Cardiac fibroblast (primary cell): ENCODE measurements at places on chromosomes 13 and 19.

DNA sequence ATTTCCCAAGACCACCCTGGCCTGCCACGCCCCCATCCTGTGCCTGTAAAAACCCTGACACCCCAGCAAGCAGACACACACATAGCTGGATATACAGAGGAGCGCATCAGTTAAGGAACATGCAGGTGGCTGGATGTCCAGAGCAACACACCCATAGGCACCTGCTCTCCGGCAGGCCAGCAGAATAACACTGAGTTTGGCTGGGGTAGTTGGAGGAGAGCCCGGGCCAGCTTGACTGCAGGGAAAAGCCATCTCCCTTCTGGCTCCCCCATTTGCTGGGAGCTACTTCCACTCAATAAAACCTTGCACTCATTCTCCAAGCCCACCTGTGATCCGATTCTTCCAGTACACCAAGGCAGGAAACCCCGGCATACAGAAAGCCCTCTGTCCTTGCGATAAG lies 8.9 kb downstream of the RASL11A start:
- no peak for DNase-seq

DNA sequence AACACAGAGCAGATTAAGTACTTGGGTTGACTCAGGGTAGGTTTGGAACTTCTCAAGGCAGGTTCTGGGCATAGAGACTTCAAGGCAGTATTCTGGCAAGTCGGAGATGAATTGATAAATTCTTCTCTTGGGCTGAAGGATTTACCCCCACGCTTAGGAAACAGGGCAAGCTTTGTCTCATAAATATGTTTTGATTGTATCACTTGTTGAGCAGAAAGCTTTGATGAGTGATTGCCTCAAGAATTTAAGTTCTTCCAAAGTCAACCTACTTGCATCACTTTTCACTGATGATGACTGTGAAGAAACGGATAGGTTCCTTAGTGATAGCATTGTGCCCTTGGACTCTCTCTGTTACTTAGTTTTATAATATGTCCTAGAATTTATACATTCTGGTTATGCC lies 258.6 kb upstream of the DACH1 start:
- peak; percentile 66 for DNase-seq

GRCh38 chr19:32708457-32708856 lies 11.1 kb upstream of the TDRD12 start:
- DNase-seq = no peak

- no peak for DNase-seq
Observed at GRCh38 chr13:114065926-114066774, 66.3 kb downstream of the RASA3 start.

DNA sequence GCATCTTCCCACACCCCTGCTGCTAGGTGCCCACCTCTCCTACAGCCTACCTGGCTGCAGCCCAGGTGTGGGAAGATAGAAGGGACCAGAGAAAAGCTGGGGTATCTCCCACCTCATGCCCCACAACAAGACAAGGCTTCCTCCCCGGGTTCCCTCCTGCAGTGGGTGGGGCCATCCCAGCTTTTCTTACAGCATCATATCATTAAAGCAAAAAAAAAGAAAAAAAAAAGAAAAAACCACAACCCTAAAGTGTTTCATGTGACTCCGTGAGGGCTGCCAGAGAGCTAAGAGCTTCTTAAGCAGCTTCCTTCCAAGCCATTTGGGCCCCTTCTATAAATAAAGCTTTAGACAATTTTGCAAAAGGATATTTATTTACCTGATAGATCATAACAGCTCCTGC lies 455.4 kb upstream of the TSHZ3 start:
- no peak for DNase-seq

DNA sequence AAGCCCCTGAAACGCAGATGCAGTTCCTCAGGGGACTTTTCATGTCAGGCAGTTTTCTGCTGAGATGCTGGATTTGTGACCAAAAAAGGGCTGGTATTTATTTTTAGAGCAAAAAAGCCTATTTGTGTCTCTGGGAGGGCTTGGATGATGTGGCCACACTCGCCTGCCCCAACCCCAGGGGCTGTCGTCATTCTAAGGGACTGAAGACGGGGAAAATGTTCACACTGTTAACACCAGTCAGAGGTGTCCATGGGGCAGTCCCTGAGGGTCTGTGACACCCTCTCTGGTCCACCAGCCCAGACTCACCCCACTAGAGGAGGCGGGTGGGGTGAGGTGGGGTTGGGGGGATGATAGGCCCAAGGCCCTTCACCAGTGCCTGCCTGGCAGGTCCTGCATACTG lies 15.9 kb upstream of the EPHX3 start:
- no peak for DNase-seq

DNA sequence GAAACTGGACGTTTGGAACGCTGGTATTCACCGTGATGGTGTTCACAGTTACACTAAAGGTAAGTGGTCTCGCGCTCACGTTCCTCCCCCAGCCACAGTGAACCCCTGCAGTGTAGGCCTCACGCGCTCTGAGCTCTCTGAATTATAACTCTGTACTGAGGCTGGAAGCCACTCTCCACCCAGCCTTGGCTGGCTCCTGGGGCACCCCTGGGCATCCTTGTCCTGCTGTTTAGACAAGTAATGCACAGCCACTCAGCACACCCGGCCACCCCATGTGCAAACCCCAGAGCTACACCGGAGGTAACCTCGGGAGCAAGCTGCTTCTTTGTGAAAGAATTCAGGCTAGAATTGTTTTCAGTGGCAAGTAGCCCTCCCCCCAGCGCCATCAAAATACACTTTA lies 97.3 kb upstream of the MCF2L start:
- DNase-seq = no peak

DNA sequence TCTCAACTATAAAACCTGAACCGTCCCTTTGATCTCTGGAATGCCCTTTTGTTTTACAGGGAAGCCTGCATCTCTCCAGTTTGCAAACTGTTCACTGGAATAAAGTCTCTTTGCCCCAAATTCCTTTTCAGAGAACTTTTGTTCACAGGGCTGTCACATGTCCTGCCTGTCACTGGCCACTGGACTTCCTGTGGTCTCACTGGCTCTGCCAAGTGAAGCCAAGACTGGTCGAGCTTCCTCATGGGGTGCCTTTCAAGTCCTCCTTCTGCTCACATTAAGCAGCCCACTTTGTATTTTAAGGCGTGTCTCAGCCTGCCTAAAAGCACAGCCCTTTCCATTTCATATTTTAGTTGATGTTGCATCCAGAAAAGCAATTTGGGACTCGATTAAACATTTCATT lies 215.7 kb downstream of the KATNAL1 start:
- DNase-seq = no peak

DNA sequence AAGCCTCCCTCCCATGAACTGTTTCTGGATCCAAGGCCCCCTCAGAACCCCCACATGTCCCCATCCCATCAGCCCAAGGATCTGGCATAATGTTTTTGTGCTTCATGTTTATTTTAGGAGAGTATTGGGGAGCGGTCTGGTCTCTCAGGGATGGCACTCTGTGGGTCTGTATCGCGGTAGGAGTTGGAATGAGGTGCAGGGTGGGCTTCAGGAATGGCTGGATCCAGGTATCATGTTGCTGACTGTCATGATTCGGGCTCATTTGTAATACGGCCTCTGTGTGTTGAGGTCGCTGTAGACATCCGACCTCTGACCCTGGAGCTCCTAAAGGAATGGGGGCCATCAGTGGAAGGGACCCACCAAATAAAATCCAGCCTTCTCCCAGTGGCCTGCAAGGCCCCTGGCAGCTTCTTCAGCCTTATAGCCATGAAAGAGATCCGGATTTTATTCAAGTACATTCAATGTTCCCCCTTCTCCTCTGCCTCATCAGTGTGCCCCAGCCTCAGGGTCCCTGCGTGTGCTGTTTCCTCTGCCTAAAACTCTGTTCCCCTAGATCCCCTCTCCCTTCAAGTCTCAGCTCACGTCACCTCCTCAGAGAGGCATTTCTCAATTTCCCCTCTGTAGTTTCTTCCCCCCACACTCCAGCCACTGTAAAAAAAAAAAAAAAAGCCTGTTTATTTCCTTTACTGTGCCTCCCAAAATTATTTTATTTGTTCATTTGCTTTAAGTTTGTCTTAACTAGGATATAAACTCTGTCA lies 2.2 kb downstream of the HCST start:
- no peak for DNase-seq

GRCh38 chr13:114142137-114142550 lies 9.7 kb upstream of the RASA3 start:
- DNase-seq = no peak

DNA sequence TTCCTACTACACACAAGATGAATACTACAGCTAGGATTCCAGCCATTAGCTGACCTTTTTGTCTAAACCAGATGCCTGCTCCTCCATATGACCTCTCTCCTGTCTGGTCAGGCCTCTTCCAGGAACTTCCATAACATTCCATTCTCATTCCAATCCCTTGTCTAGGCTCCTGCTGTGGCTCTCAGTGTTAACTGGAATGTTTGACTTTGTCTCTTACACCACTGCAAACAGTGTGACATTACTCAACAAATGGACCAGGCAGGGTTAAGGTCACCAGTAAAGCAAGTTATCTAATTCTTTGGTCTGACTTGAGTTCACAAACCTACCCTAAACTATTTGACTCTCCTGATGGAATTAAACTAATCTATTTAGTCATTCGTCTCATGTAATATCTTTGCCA lies 2.1 kb upstream of the GPC6 start:
- peak; percentile 60 for DNase-seq

DNA sequence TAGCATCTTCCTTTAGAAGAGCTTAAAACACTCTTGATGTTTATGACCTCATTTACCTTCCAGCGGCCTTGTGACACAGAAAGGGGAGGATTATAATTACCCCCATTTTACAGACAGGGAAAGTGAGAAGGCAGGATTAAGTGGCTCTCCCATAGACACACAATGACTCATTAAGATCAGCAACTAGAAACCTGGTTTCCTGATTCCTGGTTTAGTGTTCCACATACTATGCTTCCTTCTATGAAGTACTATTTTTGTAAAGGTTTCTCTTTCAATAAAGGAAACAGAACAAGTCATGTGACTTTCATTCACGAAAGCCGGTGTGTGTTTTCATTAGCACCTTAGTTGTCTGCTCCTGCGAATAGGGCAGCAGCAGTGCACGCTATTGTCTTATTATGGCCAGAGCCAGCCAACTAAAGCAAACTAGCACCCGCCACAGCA lies 8.3 kb downstream of the IRS2 start:
- DNase-seq = no peak

DNA sequence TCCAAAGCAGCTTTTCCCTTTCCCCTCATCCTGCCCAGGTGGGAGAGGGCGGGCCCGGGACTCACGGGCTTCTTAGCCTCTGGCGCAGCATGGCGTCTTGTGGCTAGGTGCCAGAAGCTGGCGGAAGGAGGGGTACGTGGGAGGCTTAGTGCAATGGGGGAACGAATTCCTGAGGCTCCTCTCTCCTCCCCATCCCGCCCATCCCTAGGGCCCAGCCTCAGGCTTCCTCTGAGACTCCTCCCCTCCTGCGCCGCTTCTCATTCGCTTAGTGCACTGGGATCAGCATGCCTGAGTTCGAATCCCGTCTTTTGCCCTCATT lies 297.8 kb downstream of the ZNF536 start:
- no peak for DNase-seq

GRCh38 chr13:114126789-114127472 lies 5.5 kb downstream of the RASA3 start:
- no peak for DNase-seq

DNA sequence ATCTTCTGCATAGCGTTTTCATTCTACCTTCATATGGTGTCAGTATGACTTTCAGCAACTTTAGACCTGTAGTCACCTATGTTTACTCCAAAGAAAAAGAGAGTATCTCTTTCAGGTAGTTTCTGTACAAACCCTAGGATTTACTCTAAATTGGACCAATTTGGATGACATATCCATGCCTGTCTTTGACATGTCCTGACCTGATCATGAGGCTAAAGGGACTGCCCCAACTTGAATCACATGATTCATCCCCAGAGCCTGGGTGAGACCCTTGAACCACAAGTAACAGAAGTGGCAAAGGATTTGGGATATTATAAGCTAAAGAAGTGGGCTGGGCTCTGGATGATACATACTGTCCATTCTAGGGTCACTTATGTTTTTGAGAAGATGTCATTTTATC lies 124.5 kb upstream of the CSNK1A1L start:
- no peak for DNase-seq

GRCh38 chr19:18320865-18321733 lies 1.8 kb downstream of the LSM4 start:
- no peak for DNase-seq

DNA sequence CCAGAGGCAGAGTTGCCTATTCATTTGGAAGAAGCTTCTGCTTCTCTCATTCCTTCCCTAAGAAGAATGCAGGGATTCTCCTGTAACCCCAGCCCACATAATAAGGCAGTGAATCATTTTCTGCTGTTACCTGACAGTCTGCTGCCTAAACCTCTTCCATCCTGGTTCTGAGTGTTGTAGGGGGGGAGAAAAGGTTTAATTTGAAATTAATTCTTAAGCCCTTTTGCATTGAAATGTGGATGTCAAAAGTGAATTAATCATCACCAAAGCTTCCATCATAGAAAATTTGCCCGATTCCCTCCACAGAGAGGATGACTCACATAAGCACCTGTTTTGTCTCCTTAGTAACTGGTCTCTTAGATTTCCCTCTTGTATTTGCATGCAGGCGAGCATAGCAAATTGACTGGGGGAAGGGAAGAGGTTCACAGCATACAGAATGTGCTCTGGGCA lies 146.7 kb upstream of the FNDC3A start:
- peak; percentile 45 for DNase-seq

DNA sequence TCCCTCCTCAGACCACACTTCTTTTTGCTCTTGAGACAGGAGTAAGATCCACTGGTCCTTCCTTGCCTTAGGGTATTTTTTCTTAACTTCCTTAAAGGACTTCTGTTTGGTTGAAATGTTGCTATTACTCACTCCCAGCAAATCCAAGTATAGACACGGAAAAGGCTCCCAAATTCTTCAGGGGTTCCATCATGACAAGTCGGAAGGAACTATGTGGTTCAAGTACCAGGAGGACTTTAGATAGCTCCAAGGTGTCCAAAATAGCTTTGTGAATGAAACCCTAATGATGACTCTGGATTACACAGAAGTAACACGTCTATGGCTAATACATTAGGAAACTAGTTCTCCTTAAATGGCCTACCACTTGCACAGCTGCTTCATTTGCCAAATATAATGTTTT lies 238.7 kb downstream of the KCTD12 start:
- peak; percentile 36 for DNase-seq

DNA sequence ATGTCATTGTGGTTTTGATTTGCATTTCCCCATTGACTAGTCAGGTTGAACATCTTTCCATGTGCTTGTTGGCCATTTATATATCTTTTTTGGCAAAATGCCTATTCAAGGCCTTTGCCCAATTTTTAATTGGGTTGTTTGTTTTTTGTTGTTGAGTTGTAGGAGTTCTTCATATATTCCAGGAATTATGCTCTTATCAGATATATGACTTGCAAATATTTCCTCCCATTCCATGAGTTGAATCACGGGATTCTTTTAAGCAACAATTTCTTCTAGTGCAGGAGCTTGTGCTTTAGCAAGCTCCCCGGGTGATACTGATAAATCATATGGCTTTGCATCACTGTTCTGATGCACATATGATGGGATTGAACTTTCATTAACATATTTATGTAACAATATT lies 47.0 kb upstream of the FLT1 start:
- peak; percentile 83 for DNase-seq

DNA sequence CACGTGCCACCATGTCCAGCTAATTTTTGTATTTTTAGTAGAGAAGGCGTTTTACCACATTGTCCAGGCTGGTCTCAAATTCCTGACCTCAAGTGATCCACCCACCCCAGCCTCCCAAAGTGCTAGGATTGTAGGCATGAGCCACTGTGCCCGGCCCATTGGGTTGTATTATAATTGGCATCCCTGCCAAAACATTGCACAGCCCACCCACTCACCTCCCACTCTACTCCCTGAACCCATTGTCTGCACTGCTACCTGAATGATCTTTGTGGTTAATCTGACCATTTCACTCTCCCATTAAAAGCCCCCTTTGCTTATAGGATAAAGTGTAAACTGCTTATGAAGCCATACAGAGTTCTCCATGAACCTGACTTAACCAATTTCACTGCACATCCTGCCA lies 26.3 kb upstream of the KCTD12 start:
- DNase-seq = no peak
